Thoracic aorta (tissue), 2 donors: ENCODE measurements at places on chromosomes 5 and 9.

GRCh38 chr9:91992461-91993041 is 42.5 kb upstream of the ROR2 start:
- H3K4me1 ChIP-seq = no peaks in the 10 kb centered on the region
- no peak overlapping the region for H3K4me3 ChIP-seq
- no peaks in the 10 kb centered on the region for H3K36me3 ChIP-seq
- H3K27me3 ChIP-seq = no peaks in the 10 kb centered on the region

GRCh38 chr9:2493109-2493508 is 128.5 kb upstream of the VLDLR start:
- no peaks in the 10 kb centered on the region for H3K36me3 ChIP-seq
- no peak overlapping the region for H3K4me3 ChIP-seq
- no peak for DNase-seq
- H3K27ac ChIP-seq = no peak overlapping the region
- no peaks in the 10 kb centered on the region for H3K27me3 ChIP-seq

- no peak for DNase-seq
- H3K27me3 ChIP-seq = no peaks in the 10 kb centered on the region
- H3K36me3 ChIP-seq = no peaks in the 10 kb centered on the region
- no peaks in the 10 kb centered on the region for H3K4me1 ChIP-seq
These were observed 45.9 kb downstream of the WDR36 start for GRCh38 chr5:111138096-111138495.

- no peak overlapping the region for H3K4me3 ChIP-seq
- no peaks in the 10 kb centered on the region for H3K27me3 ChIP-seq
- no peaks in the 10 kb centered on the region for H3K36me3 ChIP-seq
- no peak overlapping the region for H3K27ac ChIP-seq
- H3K4me1 ChIP-seq = no peaks in the 10 kb centered on the region
- DNase-seq = no peak
These were observed 256.4 kb downstream of the ICE1 start for GRCh38 chr5:5678909-5679308.

GRCh38 chr5:6488021-6488420 is 39.4 kb downstream of the UBE2QL1 start:
- no peak for DNase-seq
- no peaks in the 10 kb centered on the region for H3K27me3 ChIP-seq
- peaks cover 5% of the 10 kb centered on the region for H3K4me1 ChIP-seq
- H3K36me3 ChIP-seq = no peaks in the 10 kb centered on the region
- H3K4me3 ChIP-seq = no peak overlapping the region
- no peak overlapping the region for H3K27ac ChIP-seq

DNA sequence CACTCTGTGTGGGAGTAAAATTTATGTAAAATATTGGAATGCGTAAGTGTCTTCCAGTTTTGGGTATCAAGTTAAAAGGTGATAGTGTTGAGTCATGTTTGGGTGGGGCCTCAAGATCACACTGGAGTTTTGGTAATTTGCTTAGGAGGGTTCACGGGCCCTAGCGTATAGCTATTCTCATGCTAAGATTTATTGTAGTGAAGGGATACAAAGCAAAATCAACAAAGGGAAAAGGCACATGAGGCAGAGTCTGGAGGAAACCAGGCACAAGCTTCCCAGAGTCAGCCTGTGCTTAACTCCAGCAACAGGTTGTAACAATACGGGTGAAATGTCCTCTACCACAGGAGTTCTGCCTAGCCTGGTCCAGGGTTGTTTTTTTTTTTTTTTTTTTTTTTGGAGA is 20.2 kb downstream of the HSPA4 start:
- no peak overlapping the region for H3K27ac ChIP-seq
- no peak for DNase-seq
- no peaks in the 10 kb centered on the region for H3K27me3 ChIP-seq
- H3K36me3 ChIP-seq = peaks cover 38% of the 10 kb centered on the region
- peaks cover 20% of the 10 kb centered on the region for H3K4me1 ChIP-seq
- no peak overlapping the region for H3K4me3 ChIP-seq

DNA sequence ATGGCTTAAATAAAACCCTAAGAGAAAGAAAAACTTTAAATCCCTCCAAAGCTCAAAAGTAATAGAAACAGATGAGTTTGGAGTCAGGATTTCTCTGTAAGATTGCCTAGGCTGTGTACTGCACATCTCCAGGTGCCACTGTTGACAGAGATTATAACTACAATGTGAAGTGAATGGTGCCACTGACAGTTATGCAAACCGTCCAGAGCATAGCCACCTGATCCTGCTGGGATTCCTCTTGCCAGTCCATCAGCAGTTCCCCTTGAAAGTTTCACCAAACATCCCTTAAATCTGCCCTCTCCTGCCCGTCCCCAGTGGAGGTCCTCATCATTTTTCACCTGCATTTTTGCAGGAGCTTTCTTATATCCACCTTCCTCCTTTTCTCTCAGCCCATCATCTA is 42.5 kb downstream of the FXN start:
- no peaks in the 10 kb centered on the region for H3K27me3 ChIP-seq
- no peak overlapping the region for H3K4me3 ChIP-seq
- no peak for DNase-seq
- H3K36me3 ChIP-seq = no peaks in the 10 kb centered on the region
- peak overlapping the region; percentile 48 for H3K27ac ChIP-seq
- peaks cover 18% of the 10 kb centered on the region for H3K4me1 ChIP-seq

DNA sequence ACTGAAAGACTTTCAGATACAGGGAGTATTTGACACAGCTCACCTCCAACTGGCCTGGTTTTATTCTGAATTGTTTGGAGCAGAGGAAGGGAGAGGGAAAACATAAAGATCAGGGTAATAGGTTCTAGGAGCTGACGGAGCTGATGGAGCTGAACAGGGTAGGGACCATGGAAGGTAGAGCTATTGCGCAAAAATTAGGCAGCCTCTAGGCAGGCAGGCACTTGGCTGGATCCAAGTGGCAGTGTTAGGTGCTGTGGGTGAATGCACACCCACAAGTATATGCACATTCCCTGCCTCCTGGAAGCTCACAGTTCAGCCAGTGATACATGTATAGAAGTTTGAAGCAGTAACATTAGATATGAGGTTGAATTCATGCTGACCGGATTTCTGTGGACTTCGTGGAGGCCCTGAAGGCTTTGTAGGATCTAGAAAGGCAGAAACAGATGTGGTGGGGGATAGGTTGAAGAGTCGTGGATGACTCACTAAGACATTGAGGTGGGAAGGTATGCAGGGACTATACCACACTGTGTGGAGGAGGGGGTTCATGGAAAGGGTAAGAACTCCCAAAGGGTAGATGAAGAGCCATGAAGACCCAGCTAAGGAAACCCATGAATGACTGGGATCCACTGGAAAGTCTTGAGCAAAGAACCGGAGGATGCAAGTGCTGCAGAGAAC is 50.8 kb downstream of the WWC1 start:
- H3K27me3 ChIP-seq = no peaks in the 10 kb centered on the region
- no peak overlapping the region for H3K4me3 ChIP-seq
- no peaks in the 10 kb centered on the region for H3K4me1 ChIP-seq
- no peak for DNase-seq
- H3K36me3 ChIP-seq = no peaks in the 10 kb centered on the region
- no peak overlapping the region for H3K27ac ChIP-seq

DNA sequence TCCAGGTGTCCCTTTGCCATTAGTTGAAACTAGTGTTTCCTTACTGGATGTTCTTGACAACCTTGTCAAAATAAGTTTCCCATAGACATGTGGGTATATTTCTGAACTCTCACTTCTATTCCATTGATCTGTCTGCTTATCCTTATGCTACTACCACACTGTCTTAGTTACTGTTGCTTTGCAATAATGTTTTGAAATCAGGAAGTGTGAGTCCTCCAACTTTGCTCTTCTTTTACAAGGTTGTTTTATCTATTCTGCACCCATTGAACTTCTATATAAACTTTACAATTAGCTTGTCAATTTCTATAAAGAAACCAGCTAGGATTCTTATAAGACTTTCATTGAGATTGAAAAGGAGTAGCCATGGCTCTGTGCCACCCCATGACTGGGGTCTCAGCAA is 24.3 kb downstream of the CD14 start:
- no peak overlapping the region for H3K27ac ChIP-seq
- no peaks in the 10 kb centered on the region for H3K27me3 ChIP-seq
- H3K4me3 ChIP-seq = no peak overlapping the region
- no peaks in the 10 kb centered on the region for H3K4me1 ChIP-seq
- H3K36me3 ChIP-seq = no peaks in the 10 kb centered on the region

- H3K27ac ChIP-seq = no peak overlapping the region
- H3K36me3 ChIP-seq = no peaks in the 10 kb centered on the region
- DNase-seq = no peak
- no peaks in the 10 kb centered on the region for H3K4me1 ChIP-seq
These were observed 30.9 kb downstream of the NTNG2 start for GRCh38 chr9:132192728-132193127.

GRCh38 chr5:123763201-123763600 is 251.2 kb downstream of the CSNK1G3 start:
- no peak overlapping the region for H3K4me3 ChIP-seq
- H3K4me1 ChIP-seq = no peaks in the 10 kb centered on the region
- DNase-seq = no peak
- H3K27ac ChIP-seq = no peak overlapping the region
- no peaks in the 10 kb centered on the region for H3K27me3 ChIP-seq

GRCh38 chr9:32954642-32955041 is 46.8 kb downstream of the APTX start:
- DNase-seq = no peak
- H3K4me3 ChIP-seq = no peak overlapping the region
- H3K36me3 ChIP-seq = no peaks in the 10 kb centered on the region
- H3K27ac ChIP-seq = no peak overlapping the region
- no peaks in the 10 kb centered on the region for H3K27me3 ChIP-seq

DNA sequence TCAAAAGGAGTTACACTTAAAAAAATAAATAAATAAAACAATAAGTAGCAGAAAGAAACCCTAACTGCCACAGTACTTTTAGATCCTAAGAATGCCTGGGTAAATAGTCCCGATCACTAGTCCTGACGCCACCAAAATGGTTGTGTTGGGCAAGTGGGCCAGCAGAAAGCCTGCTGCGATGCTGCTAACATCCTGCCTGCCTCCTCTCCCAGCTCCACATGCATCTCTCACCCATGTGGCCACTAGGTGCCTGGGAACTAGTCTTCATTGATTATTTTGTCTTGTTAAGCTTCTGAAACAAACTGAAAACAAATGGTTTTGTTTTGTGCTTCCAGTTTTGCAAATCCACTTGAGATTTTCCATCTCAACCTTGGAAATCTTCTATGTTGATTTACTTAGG is 54.4 kb upstream of the TRAF1 start:
- no peaks in the 10 kb centered on the region for H3K27me3 ChIP-seq
- H3K4me3 ChIP-seq = no peak overlapping the region
- H3K27ac ChIP-seq = no peak overlapping the region
